ENCODE measurements at places on chromosomes 13 and 19. TPM values are rescaled to one million over a fixed set of nuclear protein-coding genes. Genes with fewer than 3 reads are reported as not detected.
A peak's percentile ranks its signal among the peaks of the same experiment; 100 is the strongest.

The NFILZ gene
- total RNA-seq: not detected

- peak; percentile 86 for DNase-seq
Observed at GRCh38 chr19:47598407-47599349, 10.3 kb upstream of the BICRA start.

DNA sequence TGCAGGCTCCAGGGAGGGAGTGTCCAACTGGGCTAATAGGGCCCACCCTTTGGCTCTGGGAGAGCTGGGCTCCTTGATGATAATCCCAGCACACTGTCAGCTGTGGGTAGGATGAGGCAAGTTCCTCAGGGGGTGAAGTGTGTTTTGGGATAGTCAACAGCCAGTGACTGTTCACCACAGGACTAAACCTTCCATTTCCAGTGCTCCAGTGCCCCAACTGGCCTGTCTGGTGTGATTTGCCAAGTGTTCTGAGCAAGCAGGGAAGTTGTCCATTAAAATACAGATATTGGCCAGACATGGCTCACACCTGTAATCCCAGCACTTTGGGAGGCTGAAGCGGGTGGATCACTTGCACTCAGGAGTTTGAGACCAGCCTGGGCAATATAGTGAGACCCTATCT lies 150.9 kb downstream of the TM9SF2 start:
- DNase-seq: no peak

DNA sequence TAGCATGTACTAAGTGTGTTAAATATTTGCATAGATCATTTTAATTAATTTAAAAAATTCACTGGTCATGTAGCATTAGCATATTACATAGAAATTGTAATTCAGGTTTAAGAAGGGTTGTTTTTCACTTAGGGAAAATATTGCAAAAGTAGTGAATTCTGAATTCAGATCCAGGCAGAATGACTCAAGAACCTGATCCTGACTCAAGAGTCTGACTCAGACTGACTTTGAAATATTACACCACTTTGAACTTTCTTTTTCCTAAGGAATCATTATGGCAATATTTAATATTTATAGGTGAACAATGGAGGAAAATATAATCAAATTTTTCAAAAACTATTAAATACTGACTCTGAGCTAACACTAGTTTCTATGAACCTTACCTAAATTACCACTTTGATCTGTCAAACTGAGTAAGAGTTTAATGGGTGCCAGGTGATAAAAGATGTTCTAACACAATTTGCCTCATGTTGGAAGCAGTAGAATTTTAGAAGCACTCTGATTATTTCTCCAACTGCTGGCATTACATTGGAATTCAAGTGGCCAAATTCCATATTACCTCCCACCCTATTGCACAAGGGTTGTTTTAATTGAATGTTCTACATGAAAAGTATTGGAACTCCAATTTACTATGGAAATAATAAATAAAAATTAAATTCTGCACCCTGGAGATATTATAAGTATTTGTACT lies 261.6 kb downstream of the SLITRK1 start:
- DNase-seq: no peak

Measured in H7 (cell line).